ENCODE measurements at places on chromosomes 3 and 15. TPM values are rescaled to one million over a fixed set of nuclear protein-coding genes. Genes with fewer than 3 reads are reported as not detected.

Gene LMAN1L
- total RNA-seq, result 0.15 TPM

Gene GOLGA6B
- total RNA-seq, result not detected

Gene CDHR4
- total RNA-seq, result not detected

Gene COLQ
- 0.63 TPM for total RNA-seq

Data from activated CD8-positive, alpha-beta memory T cell treated with anti-CD3 and anti-CD28 coated beads for 36 hours (primary cell).